T-helper 2 cell (primary cell): ENCODE measurements at places on chromosomes 16 and 17.

DNA sequence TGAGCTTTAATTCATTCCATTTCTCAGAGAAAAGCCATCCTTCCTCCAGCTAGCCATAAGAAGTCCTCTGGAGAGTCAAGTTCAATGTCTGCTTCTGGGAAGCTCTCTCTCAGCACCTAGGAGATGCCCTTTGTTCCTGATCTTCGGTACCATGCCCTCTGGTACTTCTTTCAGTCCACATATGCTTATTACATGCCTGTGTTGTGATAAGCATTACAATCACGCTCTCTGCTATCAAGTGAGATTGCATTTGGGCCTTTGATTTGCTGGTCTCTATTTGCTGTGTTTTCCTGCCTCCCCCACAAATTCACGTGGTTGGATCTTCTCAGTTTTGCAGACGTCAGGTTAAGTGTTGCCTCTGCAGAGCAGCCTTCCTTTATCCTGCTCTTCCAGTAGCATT is 178.1 kb downstream of the TOX3 start:
- no peak for DNase-seq

GRCh38 chr17:65952015-65952414 is 239.9 kb downstream of the CEP112 start:
- DNase-seq: no peak

- no peak for DNase-seq
Measured at GRCh38 chr17:29640413-29640812, 17.7 kb upstream of the CORO6 start.

DNA sequence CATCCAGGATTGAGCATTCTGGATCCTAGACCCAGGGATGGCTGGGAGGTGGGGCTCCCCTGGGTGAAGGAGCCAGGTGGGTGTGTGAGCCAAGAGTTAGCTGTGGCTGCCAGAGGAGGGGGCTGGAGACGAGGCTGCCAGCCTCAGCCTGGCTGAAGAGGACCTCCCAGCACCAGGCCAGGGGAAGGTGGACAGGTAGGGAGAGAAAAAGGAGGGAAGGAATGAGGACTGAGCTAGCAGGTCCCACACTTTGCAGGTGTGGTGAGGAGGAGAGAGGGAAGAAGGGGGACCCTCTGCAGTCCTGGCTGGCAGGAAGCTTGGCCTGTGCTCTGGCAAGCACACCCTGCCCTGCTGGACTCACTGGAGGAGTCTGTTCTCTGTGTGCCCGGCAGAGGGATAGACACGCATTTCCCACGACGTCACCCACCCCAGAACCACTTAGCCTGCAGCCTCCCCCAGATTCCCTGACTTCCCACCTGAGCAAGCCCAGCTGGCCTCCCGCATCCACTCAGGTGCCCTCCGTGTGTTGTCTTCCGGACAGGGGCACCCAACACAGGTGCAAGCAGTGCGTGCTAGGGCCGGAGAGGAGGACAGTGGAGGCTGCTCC is 42.0 kb downstream of the SOCS3 start:
- DNase-seq: no peak

DNA sequence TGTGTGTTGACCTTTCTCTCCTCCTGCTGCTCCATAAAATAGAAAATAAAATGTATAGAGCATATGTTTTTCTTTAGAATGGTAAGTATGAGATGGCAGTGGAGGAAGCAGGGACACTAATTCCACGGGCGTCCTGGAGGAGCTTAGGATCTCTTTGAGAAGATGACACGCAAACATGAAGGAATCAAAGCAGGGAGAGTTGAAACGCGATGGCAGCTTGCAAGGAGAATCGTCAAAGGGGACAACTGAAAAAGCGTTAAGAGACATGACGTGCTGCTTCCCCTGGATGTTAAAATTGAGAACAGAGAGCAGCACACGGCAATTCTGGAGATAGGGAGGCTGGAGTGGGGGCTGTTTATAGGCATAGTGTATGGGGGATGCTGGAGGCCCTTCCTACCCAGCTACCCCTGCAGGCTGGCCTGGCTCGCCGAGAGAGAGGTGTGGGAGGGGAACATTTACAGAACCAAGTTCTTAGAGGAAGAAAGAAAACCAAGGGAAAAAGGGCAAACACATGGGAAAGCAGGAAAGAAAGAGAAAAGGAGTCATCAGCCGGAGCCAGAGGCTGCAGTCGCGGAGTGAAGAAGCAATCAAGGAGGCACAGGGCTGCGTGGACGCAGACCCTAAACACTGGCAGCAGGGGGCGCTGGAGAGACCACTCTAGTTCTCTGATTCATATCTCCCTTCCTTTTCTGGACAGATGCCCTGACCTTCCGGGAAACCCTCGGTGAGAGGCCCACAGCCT is 55.8 kb downstream of the MYH13 start:
- peak; percentile 5 for DNase-seq

DNA sequence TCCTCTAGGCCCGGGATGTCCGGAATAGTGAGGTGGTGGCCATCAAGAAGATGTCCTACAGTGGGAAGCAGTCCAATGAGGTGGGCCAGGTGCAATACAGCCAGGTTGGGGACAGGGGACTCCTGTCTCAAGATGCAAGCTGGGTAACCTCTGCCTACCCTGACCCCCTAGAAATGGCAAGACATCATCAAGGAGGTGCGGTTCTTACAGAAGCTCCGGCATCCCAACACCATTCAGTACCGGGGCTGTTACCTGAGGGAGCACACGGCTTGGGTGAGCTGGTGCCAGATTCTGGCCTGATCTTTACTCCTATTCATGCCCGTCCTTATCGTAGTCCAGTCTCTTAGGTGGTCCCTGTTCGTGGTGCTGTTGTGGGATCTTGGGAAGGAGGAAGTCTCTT is 4.4 kb downstream of the TAOK2 start:
- DNase-seq: no peak

DNA sequence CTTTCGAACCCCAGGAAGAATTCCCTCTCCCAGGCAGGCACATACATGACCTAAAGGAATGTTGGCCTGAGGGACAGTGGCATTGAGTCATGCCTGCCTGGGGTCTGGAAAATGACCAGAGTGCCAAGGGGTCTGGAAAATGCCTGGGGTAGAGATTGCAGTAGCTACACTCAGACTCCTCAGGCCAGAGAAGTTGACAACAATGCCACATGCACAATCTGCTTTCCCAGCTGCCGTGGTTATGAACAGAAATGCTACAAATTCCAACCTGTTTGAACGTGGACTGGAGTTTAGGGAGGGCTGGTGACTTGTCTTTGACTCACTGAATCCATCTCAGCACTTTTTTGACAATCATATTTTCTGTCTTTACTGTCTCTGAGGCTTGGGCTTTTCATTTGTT is 250.0 kb downstream of the ABCC12 start:
- no peak for DNase-seq

- no peak for DNase-seq
Measured at GRCh38 chr16:88289561-88289960, 93.2 kb upstream of the ZNF469 start.

DNA sequence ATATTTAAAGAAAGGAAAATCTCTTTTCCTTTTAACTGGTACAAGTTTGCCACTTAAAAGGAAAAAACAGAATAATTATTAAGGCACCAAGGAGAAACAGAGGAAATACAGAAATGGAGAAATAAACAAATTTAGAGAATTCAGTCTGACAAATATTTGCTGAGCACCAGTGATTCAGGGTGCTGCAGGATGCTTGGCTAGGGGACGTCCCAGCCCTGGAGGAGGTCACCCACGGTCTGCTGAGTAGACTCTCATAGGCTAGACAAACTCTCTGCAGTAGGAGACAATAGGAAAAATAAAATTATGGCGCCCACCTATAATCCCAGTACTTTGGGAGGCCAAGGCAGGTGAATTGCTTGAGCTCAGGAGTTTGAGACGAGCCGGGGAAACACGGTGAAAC is 15.9 kb downstream of the C1QTNF1 start:
- DNase-seq: no peak

GRCh38 chr17:50173335-50173941 is 7.6 kb downstream of the SGCA start:
- no peak for DNase-seq

DNA sequence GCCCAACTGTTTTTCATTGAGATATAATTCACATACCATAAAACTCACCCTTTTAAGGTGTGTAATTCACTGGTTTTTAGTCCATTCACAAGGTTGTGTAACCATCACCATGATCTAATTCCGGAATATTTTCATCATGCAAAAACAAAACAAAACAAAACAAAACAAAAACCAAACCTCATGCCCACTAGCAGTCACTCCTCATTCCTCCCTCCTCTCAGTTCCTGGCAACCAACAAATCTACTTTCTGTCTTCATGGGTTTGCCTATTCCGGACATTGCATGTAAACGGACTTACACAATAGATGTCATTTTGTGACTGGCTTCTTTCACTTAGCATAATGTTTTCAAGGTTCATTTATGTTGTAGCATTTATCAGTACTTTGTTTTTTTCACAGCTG is 4.5 kb upstream of the NOD2 start:
- DNase-seq: no peak

DNA sequence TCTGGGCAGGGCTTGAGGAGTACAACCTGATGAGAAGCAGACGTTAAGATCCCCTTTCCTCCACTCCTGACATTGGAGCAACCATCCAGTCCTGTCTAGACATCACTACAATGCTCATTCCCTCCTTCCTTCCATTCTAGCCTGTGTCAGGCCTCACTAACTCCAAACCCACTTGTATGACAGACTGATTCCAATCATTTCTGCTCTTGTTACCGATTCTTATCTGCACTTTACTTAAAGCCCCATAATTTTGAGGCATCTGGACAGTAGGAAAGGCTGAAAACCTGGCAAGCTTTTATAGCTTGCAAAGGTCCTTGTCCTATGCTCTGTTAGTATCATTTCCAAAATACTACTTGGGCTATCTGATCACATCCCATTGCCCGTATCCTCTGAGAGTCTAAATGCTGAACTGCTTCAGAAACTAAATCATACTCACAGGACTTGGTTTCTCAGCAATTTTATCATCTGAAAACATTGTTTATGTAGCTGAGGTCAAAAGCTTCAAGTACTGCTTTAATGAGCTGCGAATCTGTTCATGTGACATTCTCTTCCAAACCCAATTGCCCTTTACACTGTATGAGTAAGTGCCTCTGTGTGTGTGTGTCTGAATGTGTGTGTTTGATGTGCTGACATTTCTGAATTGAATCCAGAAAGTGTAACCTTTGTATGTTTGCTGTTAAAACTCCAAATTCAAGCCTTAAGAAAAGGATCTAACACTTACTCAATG is 57.2 kb upstream of the CACNG3 start:
- DNase-seq: no peak

DNA sequence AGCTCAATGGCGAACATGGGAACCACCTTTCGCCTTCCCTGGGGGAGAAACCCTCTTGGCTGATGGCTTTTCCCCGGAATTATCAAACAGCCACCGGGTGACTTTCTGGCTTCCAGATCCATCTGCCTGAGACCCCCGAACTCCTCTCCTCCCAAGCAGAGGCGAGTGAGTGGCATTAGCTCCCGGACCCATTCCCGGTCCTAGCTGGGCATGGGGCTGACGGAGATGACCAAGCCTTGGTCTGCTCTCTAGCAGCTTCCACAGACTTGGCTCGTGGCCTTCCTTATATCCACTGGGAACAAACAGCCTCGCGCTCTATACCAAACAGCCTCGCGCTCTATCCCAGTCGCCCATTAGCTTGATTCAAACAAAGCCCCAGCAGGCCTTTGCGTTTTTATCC is 62.4 kb downstream of the CCDC182 start:
- DNase-seq: no peak

DNA sequence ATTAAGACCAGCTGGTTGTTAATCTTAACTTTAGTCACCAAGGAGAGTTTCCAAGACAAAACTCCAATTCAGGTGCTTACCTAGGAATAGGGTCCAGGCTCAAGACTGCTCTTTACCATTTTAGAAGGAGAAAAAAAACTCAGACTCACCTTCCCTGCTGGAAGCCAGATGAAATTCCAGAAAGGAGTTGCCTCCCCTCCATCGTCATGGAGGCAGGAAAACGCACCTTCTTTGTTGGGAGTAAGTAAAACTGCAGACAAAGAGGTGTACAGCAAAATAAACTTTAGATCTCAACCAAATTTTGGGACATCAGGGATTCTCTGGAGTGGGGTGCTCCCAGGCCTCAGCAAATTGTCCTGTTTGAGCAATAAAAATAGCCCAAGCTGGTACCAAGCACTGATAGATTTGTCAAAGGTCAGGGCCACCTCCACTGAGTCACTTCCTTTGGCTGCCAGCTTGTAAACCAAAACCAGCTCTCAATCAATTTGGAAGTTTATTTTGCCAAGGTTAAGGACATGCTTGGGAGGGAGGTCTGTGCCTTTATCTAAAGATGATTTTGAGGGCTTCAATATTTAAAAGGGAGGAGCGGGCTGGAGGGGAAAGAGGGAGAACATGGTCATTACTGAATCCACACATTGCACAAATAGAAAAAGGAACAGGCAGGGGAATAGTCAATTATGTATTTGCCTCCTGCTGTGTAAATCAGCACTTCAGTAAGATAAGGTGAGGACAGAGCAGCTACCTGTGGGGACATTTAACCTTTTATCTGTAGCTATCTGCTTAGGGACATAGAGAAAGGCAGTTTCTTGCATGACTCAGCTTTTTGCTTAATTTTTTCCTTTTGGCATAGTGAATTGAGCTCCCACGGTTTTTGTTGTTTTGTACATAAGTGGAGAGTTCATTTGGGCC is 1.5 kb upstream of the ALDH3A2 start:
- DNase-seq: no peak

DNA sequence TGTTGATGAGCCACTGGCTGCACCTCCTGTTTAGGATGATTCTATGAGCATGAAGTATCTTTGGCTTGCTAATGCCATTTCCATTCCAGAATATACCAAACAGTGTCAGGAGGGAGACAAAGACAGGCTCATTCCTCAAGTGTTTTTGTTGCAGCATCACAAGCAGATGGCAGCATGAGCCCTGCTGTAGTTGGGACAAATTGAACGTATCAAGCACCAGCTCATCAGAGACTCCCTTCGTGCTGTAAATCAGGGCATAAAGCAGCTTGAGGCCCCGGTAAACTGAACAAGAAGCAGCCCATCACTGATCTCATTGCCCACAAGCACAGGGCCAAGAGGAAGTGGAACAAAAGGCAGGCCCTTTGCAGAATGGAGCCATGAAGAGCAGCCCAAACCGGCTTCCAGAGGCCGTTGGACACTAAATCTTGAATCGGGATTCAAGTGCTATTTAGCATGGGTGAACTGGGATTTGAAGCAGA is 45.9 kb upstream of the HS3ST3A1 start:
- DNase-seq: no peak

DNA sequence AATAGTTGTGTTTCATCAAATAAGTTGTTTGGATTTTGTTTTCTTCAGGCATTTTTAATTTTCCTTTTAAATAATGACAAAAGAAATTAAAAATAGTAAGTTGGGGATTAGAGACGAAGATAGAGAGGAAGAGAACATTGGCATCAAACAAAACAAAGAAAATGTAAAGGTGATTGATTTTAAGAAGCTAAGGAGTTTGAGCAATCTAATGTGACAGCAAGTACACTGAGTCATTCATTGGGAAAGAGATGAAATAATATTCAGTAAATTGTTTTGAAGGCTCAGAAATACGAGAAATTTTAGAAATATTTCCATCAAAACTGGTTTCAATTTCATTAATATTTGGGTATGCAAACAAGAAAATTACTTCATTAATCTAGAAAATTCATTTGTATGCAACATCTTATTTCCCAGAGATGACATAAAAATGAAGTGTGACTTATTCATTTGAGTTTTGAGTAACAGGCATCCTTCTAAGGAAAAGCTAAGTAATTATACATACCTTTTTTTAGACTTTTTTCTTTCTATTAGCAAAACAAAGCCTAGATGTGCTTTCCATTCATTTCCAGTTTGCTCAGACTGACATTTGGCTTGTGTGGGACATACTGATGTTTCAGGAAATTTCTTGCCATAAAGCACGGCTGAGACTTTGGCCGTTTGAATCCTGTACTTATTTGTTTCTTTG is 66.7 kb downstream of the COX10 start:
- DNase-seq: no peak
